ENCODE measurements at places on chromosomes 2 and 18.
A peak's percentile ranks its signal among the peaks of the same experiment; 100 is the strongest.

DNA sequence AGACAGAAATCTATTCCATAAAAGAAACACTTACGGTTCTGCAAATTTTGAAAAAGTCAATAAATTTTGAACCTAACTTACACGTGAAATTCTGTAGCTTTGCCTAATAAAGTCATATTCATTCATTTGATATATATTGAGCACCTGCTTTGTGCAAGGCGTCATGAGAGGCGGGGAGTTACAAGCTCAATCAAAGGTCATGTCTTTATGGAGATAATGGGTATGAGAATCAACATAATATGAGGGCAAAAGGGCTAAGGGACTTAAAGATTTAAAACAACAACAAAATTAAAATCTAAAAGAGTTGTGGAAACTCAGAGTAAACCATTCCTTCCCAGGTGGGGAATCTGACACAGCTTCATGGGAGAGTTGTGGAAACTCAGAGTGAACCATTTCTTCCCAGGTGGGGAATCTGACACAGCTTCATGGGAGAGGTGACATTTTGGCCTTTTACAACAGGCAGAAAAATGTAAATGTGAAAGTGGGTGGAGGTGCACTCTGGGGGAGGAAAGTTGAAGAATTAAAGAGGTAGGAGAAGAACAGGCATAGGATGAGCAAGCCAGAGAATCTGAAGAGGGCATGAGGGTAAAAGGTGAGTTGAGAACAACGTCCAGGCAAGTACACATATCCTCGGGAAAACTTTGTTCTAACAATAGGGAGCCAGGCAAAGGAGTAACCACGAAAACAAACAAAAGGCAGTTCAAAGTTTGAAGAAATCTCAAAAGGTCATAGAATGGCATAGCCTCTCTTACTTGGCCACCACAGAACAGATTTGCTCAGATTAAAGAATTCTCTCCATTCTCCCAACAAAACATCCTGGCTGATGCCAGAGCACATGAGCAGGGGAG, 49.5 kb upstream of the CD226 start:
- no peak for DNase-seq

GRCh38 chr2:219513787-219514186, 495 bp upstream of the ASIC4 start:
- no peak for DNase-seq

- no peak for DNase-seq
Observed at GRCh38 chr2:98588880-98589431, 19.4 kb downstream of the COA5 start.

DNA sequence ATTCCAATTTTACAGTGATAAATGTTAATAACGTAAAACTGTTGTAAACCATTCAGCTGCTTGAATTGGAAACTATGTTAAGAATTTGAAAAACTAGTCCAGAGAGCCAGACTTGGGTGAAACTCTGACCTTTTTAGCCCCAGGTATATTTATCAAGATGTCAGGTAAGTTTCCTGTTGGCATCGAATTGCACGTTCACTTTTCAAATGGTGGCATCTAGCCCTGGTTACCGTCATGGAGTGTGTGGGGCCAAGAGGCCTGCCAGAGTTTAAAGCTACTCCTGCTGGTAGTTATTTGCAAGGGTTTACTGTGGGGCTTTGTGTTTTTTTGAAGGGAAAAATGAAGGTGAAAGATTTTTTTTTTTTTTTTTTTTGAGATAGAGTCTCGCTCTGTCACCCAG, 109.9 kb downstream of the WDSUB1 start:
- DNase-seq: no peak

DNA sequence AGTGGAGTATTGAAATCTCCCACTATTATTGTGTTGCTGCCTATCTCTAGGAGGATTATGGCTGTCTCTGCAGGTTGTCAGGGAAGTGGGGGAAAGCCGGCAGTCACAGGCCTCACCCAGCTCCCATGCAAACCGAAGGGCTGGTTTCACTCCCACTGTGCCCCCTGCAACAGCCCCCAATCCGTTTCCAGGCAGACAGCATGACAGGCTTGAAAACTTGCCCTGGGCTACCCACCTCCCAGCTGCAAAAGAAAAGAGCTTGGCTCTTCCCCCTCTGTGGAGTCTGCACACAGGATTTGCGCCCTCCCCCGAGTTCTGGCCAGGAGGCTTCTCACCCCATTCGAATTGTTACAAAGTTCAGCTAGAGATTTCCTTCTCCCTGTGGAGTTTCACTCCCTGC, 87.4 kb upstream of the MSTN start:
- DNase-seq: no peak

DNA sequence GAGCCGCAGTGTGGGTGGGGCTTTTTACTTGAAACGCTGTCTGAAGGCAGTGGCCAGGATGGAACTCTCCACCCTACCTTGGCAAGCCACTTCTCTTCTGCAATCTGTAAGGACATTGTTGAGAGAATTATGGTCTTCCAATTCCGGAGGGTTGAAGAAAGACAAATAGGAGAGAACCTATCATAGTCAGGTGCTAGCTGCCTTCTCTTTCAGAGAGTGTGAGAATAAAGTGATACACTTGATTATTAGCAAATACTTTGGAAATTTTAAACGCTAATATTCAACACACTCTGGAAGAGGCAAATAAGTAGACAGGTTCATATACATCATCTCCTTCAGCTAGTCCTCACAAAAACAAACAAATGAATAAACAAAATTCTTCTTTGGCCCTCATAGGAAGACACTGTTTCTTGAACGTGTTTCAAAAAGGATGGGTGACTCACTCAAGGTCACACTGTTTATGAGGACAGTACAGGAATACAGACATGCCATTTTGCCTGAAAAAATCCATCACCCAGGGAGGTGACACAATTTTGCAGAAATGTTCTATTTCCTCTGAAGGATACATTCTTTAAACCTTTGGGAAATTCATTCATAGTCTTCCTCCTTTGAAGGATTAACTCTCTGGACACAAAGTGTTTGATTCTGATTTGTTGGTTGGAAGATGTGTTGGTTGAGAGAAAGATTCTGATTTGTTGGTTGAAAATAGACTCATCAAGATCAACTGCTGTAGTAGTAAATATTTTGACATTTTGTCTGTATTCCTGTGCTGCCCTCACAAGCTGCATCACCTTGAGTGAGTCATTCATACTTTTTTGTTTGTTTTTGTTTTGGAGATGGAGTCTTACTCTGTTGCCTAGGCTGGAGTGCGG, 2.2 kb upstream of the IL1RN start:
- no peak for DNase-seq

- DNase-seq: no peak
Observed at GRCh38 chr2:79114797-79115494, 5.3 kb upstream of the REG1A start.

GRCh38 chr2:10538224-10538894, 90.2 kb upstream of the ODC1 start:
- DNase-seq: no peak

GRCh38 chr2:46174345-46175170, 122.6 kb upstream of the EPAS1 start:
- DNase-seq: no peak

- peak; percentile 59 for DNase-seq
Observed at GRCh38 chr2:154402213-154402612, 296.3 kb upstream of the KCNJ3 start.

DNA sequence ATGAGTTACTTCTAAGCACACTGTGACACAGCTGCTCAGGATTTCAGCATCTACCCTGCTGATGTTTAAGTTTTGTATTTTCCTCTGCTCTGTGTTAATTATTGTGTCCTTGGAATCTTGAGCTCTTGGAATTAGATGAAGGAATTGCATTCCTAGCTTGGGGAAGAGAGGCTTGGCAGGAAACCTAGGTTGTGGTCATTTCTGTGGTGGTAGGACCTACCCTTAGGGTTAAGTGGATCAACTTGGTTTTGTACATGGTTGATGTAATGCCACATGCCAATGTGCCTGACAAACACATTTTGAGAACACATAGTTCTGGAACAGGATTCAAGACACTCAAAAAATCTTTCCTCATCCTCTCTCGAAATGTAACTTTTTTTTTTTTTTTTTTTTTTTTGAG, 264.5 kb upstream of the MEX3C start:
- DNase-seq: no peak

- no peak for DNase-seq
Observed at GRCh38 chr2:44537264-44537663, 175.5 kb downstream of the CAMKMT start.

GRCh38 chr18:907115-907884, 2.6 kb downstream of the ADCYAP1 start:
- no peak for DNase-seq

- no peak for DNase-seq
Observed at GRCh38 chr18:78580835-78581339, 398.7 kb upstream of the SALL3 start.

- no peak for DNase-seq
Observed at GRCh38 chr2:3547915-3548314, 10.2 kb downstream of the RNASEH1 start.

- DNase-seq: no peak
Observed at GRCh38 chr2:215968499-215968898, 44.9 kb downstream of the MREG start.

DNA sequence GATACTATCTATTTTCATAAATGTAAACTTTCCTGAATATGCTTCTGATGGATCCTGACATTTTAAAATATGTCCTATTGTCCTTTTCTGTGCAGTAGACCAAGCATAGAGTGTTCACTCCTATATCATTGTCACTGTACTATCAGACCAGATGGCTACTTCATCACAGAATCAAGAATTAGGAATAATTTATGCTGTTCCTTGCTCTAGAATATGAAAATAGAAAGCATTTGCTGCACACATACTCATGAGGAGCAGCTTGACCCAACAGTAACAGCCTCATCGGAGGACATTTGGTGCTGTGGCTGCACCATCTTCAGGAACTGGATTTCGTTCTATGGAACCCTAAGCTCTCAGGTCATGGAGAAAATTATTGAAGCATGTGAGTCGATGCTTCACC, 468.9 kb upstream of the HNRNPA3 start:
- DNase-seq: peak; percentile 16

- DNase-seq: no peak
Observed at GRCh38 chr18:46856973-46857372, 60.3 kb downstream of the PIAS2 start.

Measured in DMS 273 treated with DMSO at 0.1 percent for 48 hours (cell line).